ENCODE measurements at places on chromosomes 11 and 22.

- DNase-seq = no peak
Measured at GRCh38 chr11:103936059-103936458, 100.4 kb upstream of the DDI1 start.

DNA sequence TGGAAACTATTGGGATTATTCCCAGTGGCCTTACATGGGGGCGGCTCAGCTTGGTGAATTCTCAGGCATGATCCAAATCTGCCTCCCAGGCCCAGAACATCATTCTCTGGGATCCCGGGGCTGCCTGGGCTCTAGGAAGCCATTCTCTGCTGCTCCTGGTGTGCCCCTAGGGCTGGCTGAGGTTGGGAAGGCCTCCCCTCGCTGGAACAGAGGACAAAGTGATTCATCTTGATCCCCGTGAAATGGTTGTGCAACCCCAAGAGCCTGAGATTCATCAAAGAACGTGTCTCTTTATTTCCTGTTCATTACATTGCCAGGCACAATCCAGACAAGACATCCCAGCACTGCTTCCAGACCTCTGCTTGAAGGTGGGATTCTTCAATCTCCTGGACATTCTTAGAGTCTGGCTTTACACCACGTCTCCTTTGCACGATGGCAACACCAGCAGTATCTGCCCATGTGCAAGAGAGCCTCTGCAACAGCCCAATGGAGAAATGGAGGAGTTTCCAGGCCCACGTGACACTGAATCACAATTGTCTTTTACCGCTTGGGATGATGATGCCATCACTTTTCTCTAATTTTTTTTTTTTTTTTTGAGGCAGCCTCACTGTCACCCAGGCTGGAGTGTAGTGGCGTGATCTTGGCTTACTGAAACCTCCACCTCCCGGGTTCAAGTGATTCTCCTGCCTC lies 52.3 kb downstream of the TST start:
- DNase-seq = no peak

- no peak for DNase-seq
Measured at GRCh38 chr11:8777907-8778767, 95.5 kb downstream of the RPL27A start.

DNA sequence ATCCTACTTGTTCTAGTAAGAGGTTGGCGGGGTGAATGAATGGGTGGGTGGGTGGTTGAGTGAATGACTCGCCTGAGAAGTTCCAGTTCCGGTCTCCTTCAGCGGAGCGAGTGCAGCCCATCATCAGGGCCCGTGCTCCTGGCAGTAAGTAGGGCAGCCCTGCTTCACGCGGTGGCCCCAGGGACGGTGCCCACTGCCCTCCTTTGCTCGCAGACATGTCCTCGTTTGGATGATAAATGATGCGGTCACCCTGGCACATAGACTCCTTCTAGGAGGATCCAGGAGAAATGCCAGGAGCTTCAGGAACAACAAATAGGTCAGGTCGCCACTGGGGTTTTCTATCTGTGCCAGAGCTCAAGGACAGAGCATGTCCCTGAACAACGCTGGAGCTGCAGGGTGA lies 370.8 kb downstream of the CTTN start:
- DNase-seq = no peak

GRCh38 chr11:104152941-104153505 lies 10.9 kb downstream of the PDGFD start:
- no peak for DNase-seq

DNA sequence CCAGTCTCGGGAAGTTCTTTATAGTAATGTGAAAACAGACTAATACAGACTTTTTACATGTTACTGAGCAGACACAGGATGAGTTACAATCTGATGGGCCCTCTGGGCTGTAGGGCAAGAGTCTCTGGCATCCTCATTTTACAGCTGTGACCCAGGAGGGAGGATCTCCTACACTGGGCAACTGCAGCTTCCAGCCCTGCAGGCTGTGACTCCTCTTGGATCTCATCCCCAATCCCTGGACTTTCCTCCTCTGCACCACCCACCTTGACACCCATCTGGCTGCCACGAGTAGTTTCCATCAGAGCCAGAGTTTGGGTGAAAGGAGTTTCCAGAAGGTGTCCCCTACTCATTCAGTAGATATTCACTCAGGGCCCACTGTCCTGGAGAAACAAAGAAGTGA lies 48.9 kb upstream of the MYEOV start:
- DNase-seq = no peak
